Activated B cell treated with CpG ODN at 0.5 μM for 24 hours (primary cell): ENCODE measurements at places on chromosomes 4 and X. TPM values are rescaled to one million over a fixed set of nuclear protein-coding genes. Genes with fewer than 3 reads are reported as not detected.

Gene DCK
- total RNA-seq = 32.6 and 34.3 TPM in 2 replicates

Gene CT47B1
- total RNA-seq = not detected in 2 replicates

Gene GPR50
- total RNA-seq = not detected in 2 replicates

Gene THOC2
- total RNA-seq = 97.8 and 106 TPM in 2 replicates

Gene AR
- not detected in 2 replicates for total RNA-seq

DNA sequence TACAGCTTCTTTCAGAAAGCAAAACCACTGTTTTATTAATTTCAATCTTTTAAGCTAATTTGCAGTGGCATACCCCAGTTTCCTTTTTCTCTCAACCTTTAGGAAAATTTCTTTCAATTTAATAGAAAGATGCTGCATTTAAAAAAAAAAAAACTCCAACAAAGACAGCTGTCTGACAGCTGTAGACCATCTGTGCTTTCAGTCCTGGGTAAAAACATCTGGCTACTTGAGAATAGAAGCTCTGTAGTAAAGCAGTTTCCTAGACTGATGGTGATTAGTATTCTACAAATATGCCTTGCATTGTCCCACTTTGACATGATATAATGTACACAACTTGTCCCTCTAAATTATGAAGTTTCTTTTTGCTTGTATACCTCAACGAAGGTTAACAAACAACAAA is 197.8 kb downstream of the EDA start:
- DNase-seq = no peak

DNA sequence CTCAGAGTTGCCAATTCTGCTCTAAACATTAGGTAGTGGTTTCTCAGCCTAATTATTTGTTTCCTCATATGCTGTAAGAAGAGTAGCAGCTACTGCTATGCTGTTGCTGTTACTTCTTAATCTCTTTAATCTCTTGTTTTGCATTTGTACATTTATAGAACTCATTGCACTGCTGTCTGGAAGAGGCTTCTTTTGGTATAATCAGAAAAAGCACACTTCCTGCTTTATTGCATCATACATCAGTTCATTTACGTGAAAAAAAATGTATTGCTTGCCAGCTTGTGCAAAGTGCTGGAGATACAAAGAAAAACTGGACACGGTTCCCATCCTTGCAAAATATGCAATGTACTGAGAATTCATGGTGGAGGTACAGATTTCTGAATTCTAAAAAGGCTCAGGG is 332.0 kb downstream of the GRXCR1 start:
- DNase-seq = no peak

- no peak for DNase-seq
Observed at GRCh38 chrX:133389975-133390374, 25.3 kb downstream of the GPC4 start.

DNA sequence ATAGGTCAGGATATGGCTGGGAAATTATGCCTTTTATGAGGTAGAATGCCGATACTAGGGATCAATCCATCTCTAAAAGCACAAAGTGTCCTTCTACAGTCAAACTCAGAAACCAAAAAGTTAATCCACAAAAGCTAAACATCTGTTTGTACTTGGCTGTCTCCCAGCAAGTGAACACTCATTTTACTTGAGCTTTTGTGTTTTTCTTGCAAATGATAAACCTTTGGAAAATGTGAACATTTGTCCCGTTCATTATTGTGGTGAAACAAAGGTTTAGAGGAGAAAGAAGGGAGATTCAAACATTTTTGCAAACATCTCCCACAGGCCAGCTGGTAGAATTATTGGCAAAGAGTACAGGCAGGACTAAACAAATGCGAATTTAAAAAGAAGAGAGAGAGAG is 300.6 kb upstream of the SPANXN1 start:
- no peak for DNase-seq

- DNase-seq = no peak
Observed at GRCh38 chrX:17033225-17033624, 86.8 kb downstream of the REPS2 start.

GRCh38 chrX:67700602-67701001 is 156.8 kb downstream of the AR start:
- DNase-seq = no peak

DNA sequence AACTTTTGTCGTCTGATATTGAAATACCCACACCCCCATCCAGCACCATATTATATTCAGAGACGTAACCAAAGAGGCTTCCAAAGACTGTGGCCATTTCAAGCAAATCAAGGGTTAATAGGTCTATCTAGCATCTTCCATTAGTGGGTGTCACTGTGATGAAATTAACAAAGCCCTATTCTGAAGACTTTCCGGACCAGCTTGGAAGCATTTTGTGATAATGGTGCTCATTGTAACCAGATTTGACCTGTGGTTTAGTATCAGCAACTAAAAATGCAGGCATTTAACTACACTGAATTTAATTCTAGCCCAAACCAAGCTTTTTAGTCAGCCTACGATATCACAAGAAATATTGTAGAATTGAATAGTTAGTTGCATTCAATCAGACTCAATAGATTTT is 309.7 kb upstream of the TENM3 start:
- no peak for DNase-seq

- no peak for DNase-seq
Observed at GRCh38 chr4:111997785-111998184, 147.5 kb upstream of the FAM241A start.

DNA sequence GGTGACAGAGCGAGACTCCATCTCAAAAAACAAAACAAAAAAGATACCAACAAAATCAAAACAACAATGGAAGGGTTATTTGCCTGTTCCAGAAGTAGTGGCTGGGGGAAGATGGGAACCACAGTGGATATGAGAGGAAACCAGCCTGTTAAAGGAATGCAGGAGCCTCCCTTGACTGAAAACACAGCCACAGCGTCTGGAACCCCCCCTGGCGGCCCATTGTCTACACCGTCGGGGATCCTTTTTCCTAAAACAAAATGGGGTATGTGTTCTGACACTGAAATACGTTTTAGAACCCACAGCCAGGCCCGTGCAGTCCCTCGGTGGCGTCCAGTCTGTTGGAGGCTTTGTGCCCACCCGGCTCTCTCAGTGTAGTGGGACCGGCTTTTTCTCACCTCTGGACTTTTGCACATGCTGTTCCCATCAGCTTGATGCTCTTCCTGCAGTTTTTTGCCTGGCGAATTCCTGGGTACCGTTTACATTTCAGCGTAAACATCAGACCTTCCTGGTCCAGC is 19.6 kb downstream of the PIGG start:
- DNase-seq = no peak

DNA sequence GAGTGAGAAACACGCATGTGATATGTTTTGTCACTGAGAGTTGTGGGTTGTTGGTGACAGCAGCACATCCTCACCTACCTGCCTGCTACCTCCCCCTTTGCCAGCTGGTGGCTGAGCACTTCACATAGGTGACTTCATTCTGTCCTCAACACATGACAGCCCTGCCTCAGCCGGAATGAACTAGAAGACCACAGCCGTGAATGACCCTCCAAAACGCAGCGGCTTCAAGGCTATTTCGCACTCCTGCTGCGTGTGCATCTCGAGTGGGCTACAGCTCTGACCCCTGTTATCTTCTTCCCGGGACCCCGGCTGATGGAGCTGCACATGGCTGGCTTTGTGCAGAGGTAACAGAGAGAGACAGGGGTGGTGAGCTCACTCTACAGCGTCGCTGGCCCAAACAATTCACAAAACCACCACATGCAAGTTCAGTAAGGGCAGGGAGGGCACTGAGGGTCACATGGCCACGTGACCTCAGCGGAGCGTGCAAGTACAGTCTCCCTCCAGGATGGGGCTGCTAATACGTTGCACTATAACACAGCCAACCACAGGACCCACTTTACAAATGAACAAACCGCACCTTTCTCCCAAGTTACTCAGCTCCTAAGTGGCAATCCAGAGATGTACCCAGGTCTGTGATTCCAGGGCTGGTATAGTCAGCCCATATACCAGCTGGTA is 6.3 kb upstream of the PPP2R2C start:
- DNase-seq = no peak

- no peak for DNase-seq
Observed at GRCh38 chrX:2327423-2327822, 173.4 kb downstream of the DHRSX start.

DNA sequence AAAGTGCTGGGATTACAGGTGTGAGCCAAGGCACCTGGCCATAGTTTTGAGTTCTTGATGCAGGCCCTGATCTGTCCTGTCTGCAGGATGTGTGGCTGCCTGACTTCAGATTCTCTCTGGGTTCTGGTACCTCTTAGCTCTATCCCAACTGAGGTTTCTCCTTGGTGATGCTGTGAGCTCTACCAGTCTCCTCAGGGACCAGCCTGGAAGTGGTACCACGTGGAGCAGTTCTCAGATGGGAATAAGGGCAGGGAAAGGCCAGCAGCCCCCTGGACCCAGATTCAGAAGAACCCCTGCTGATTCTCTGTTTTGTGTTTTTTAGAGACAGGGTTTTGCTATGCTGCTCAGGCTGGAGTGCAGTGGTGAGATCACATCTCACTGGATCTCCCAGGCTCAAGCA is 85.0 kb upstream of the HELT start:
- DNase-seq = no peak

DNA sequence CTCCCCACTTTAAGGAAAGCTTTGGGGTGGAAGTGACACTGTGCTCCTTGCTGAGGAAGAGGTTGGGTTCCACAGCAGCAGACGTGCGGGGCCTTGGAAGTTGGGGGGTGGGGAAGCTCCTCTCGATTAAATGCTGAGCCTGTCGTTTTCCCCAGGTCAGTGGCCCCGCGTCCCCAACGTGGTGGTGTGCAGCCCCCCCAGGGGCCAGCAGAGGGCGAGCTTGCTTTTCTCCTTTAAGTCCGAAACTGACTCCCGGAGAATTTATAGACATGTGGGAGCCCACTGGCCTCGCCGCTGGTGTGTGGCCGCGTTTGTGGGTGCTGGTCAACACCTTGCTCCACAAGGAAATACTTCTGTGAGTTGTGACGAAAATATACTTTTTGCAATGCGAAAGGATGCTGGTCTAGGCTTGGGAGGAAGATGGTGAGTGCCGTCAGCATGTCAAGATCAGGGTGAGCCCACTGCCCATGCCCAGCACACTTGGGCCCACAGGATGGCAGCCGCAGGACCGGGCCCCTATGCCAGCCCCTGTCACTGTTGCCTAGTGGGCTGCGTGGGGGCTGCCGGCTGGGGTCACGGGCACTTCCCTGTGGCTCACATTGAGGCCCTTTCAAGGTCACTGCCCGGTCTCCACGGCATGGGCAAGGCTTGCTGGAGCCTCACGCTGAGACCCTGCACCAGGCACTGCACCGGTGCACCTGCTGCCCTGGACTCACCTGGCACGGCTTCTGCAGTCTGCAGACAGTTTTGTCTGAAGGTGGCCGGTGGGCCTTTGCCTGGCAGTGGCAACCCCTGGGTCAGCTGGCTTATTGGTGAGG is 9.4 kb downstream of the UVSSA start:
- peak; percentile 36 for DNase-seq

DNA sequence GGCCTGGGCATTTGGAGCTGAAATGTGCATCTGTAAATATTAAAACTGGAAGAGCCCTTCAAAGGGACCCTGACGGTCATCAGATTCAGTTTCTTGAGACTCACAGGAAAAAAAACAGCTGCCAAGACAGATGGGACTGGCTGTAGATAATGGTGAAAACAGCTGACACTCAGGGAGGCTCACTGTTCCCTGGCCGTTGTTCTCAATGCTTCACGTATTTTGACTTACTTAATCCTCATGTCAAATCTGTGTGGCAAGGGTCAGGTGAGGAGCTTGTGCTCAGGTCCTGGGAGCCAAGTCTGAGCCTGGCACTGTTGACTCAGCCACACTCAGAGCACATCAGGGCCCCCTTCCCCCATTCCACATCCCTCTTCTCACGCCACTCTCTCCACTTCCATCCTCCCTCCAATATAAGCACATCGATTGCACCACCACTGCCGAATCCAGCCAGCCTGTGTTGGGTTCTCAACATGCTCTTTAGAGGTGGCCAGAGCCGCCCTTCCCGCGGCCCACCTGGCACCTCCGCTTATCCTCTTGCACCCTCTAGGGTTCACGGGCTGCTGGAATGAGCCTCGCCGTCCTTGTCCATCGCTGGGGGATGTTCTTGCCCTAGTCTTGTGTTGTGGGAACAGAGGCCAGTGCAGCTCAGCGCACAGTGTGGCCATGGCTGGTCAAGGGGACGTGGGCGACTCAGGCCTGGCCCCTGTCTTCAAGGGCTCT is 40.1 kb downstream of the EVC start:
- no peak for DNase-seq

DNA sequence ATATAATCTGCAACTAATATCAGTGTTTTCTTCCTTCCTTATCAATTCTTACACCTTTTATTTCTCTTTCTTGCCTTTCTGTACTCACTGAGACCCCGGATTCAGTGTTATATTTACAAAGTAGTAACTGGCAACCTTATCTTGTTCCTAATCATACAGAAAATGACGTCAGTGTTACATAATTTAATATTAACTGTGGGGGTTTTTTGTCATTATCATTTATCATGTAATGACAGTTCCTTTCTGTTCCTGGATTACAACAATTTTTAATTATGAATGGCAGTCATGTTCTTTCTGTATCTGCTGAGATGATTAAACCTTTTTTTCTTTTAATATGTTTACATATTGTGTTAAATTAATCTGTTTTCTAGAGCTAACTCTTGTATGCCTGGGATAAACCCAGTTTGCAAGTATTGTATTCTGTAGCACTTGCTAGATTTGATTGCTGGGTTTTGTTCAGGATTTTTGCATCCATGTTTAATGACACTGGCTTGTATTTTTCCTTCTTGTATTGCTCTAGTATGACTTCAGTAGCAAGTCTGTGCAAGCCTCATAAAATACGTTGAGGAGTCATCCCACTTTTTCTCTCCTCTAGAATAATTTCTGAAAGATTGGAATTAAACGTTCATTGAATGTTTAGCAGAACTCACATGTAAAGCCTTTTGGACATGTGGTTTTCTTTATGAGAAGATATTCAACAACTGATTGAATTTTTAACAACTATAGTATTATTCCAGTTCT is 10.4 kb upstream of the HSPA4L start:
- no peak for DNase-seq

- no peak for DNase-seq
Observed at GRCh38 chrX:152831391-152831790, 528 bp downstream of the NSDHL start.

- DNase-seq = no peak
Observed at GRCh38 chr4:80495865-80496264, 160.3 kb downstream of the CFAP299 start.

- DNase-seq = no peak
Observed at GRCh38 chr4:140061194-140061593, 92.8 kb downstream of the MAML3 start.

- DNase-seq = no peak
Observed at GRCh38 chr4:146329050-146329716, 114.8 kb downstream of the REELD1 start.

DNA sequence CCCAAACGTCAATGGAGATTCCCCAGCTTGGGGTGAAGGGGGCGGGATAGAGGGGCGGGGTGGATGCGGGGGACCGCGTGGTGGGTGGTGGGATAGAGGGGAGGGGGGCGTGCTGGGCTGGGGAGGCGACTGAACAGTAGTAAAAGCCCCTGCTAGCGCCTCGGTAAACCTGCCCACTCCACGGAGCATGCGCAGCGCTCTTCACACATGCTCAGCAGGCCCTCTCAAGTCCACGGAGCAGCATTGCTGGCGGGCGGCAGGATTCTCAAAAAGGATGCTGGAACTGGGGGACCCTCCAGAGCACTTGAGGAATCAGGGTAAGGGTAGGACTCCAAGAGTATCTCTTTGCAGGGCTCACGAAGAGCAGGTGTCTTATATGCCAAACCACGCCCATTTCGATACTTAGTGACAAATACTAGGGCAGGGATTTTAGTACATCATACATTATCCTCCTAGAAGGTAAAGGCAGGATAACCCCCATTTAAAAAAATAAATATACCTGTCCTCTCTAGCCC is 378 bp upstream of the RPS6KA6 start:
- DNase-seq = no peak
